ENCODE measurements at places on chromosomes 3 and 15.

DNA sequence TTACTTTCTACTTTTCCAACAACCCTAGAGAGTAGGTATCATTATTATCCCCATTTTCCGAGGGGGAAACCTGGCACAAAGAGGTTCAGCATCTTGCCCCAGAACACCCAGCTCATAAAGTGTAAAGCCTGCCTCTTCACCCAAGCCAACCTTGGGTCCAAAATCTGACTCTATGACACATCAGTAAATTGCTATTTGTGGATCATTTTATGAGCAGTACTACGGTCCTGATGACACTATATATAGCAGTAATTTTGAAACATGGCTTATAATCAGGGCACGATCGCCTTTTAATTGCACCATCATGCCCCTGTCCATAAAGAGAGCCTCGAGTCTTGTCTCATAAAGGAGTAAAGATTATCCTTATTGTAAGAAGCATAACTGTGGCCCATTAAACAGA, 9.7 kb downstream of the MAGI1 start:
- no peak for DNase-seq

GRCh38 chr3:106823701-106824100, 553.5 kb upstream of the CCDC54 start:
- DNase-seq, result no peak

DNA sequence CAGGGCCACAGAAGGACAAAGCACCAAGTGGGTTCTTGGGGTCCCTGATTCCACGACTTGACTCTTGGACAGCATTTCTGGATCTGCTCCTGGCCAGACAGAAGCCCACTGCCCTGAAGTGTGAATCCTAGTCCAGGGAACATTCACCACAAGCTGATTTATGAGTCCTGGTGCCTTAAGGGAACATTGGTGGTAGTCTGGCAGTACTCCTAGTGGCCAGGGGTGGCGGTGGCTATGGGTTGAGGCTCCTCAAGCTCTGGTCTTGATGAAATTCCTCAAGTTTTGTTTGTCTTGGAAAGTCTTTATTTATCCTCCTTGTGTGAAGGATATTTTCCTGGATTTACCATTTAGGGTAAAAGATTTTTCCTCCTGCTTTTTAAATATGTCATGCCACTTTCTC, 307.5 kb downstream of the PYDC2 start:
- DNase-seq, result no peak

DNA sequence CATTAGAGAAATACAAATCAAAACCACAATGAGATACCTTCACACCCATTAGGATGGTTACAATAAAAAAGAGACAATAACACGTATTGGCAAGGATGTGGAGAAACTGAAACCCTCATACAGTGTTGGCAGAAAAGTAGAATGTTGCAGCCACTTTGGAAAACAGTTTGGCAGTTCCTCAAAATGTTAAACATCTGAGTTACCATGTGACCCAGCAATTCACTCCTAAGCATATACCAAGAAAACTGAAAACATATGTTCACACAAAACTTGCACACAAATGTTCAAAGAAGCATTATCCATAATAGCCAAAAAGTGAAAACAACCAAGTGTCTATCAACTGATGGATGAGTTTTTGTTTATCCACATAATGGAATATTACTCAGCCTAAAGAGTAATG, 166.9 kb upstream of the FAM3D start:
- no peak for DNase-seq

- no peak for DNase-seq
Measured at GRCh38 chr3:12892840-12893189, 51.5 kb upstream of the RPL32 start.

GRCh38 chr15:27237319-27237939, 266.4 kb downstream of the GABRG3 start:
- DNase-seq, result no peak

- DNase-seq, result peak; percentile 28
Measured at GRCh38 chr3:162777118-162777517, 1280.5 kb downstream of the OTOL1 start.

DNA sequence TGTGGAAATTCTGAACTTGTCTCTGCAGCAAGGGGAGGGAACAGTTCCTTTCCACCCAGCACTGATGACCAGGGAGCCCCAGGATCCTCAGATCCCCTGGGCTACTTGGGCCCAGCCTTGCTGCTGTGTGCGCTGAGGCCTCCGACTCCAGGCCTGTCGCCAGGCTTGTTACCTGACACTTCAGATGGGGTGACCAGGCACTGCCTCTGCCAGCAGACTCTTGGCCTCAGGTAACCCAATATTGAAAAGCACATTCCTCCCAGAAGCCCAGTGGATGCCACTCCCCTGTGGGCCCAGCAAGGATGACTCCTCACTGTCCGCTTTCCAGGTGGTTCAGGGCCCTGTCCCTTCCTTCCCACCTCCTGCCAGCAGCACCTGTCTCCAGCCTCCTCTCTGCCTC, 3.5 kb upstream of the PLA2G4E start:
- no peak for DNase-seq

DNA sequence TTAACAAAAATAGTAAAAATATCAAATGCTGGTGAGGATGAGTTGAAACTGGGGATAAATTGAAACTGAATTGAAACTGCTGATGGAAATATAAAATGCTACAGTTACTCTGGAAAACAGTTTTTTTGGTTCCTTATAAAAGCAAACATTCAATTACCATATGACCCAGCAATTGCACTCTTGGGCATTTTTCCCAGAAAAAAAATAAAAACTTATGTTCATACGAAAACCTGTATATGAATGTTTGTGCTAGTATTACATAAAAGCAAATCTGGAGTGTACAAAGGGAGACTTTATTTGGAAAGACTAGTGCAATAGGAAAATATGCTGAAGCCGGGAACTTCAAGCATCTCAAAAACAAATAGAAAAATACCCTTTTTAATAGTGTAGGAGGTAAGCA, 857.9 kb upstream of the CADM2 start:
- DNase-seq, result no peak

GRCh38 chr3:57862894-57863293, 106.8 kb downstream of the SLMAP start:
- no peak for DNase-seq

GRCh38 chr15:31353931-31354330, 27.3 kb downstream of the KLF13 start:
- no peak for DNase-seq

DNA sequence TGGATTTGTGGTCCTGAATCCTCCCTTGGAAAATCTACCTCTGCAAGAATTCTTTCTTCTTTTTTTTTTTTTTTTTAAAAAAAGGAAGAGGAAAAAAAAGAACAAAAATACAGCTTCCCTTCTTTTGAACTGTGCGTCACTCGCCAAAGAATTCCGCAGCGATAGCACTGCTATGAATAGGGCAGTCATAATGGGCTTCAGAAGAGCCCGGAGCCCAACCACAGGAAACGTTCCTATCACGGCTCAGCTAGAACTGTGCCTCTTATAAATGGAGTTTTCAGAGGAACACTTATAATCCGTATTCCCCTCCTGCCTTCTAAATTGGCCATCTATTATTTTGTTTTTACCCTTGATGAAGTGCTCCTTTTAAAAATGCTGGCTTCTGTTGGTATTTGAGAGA, 227.7 kb downstream of the ADAMTS17 start:
- no peak for DNase-seq

- no peak for DNase-seq
Measured at GRCh38 chr15:71629781-71630474, 180.4 kb upstream of the NR2E3 start.

GRCh38 chr3:30112411-30112810, 494.0 kb upstream of the TGFBR2 start:
- no peak for DNase-seq

DNA sequence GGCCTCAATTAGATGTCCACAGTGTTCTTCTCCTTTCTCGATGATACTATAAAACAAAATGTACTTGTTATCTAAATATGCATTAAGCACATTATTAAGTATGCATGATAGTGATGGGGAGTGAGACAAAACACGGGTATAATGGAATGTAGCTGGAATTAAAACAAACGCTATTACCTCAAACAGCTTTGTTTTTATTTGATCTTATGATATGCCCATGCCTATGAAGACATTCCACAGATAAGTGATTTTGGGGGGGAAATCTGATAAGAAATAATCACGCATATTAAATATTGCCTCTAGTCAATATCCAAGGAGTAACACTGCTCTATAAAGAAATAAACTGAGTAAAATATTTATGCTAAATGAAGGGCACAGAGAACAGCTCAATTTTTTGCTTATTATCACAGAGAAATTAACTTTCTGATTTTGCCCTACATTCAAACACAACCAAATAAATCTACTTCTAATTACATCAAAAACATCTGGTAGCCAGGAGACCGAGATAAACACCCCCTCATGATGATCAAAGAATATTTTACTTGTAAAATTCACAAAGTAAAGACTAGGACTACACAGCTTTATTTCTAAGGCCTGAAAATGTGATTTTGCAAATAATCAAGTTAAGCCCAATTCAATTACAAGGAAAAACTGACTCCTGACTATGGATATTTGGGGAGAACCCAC, 1.9 kb downstream of the COX17 start:
- DNase-seq, result no peak

DNA sequence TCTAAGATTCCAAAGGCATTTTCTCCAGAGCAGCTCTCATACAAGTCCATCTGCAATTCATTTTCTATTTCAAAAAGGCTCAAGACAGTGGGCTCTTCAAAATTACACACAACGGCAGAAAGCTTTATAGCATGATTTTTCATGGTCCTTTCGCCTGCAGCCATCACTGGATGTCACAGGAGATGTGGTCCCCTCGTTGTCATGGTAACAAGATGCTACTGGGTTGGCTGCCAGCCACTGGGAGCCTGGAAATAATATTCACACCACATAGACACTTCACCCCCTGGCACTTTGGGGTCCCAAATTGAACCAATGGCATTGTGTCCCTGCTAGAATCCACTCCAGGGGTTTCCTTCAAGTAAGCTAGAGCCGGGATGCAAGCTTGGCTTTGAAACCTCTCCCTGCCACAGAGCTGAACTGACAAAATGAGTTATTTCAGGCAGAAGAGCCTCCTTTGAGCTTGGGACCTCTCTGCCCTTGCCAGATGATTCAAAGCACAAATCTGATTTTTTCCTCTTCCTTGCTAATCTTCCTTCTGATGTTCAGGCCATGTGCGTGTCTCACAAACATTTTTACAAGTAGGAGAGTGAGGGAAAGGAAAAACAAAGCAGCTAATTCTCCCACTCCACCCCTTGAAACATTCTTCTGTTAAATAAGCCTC, 512.6 kb upstream of the ADAMTS9 start:
- DNase-seq, result no peak

DNA sequence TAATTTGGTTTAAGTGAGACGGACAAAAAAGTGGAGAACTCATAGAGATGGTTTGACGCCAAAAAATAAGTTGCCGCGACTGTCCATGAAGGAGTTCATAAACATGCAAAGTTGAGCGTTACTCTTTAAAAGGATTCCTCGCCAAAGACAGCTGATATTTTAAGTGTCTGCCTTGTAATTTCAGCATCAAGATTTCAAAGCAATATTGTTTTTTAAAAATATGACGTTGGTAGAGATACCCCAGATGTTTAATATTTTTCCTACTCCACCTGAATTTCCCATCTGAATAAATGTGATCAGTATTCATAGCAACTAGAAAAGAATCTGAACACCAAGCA, 155.0 kb downstream of the TUSC7 start:
- no peak for DNase-seq

DNA sequence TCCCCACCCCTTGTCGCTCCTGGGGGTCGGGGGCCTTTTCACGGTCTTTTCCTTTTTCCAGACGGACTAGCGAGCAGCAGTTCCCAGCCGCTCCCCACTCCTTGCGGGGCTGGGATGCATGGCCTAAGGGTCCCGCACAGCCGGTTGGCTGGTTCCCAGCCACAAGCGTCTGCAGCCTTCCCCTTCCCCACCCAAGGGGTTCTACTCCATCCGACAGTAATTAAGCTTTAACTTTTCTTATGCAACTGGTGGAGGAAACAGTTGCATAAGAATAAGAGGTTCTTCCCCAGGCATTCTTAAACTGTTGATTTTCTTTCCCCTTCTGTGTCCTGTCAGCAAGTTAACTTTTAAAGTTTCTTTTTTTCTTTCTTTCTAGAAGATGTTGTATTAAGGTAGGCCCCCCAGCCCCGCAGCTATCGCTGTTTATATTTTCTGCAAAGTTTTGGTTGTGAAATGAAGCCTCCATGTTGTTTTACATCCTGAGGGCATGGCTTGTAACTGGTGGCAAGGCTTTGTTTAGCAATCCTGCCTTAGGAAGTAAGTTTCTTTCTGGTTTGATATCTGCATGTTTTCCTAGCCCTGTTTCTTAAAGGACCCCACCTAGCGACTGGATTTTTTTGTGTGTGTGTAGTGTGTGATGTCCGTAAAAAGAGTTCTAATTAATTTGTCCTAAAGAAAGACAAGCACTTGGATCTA, 207.5 kb downstream of the ZNF385D start:
- no peak for DNase-seq

- no peak for DNase-seq
Measured at GRCh38 chr3:73074781-73075180, 13.3 kb downstream of the EBLN2 start.

DNA sequence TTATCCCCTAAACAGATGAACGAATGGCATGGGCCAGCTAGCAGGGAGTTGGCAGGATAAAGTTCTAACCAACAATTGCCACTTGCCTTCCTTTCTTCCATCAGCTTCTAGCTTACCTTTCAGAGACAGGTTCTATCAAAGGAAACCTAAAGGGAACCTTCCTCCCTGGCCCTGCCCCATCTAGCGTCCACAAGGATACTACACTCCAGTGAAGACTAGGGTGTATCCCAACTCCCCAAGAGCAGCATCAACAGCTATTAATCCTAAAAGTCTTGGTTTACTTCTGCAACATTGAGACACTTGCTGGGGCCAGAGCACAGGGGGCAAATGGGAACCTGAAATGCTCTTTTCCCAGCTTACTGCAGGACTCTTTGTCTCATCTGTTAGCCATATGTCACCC, 37.0 kb upstream of the TMC3 start:
- DNase-seq, result no peak

GRCh38 chr3:100804631-100805030, 95.3 kb downstream of the TFG start:
- DNase-seq, result no peak

DNA sequence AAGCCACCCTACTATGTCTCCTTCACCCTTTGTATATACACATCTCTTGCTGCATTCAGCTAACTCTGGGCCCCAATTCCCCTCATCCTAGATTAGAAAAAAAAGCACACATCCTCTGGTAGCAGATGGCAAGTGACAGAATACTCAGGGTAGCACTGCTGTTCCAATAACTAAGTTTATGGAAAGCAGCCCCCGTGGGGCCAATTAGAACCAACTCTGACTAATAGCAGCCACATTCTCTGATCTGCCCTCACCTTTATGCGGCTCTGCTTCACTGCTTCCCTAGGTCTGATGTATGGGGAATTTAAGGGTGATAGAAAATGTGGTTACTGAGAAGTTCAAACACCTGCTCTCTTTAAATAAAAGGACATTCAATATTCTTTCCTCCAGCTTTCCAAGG, 74.9 kb upstream of the SETMAR start:
- no peak for DNase-seq

GRCh38 chr3:101010296-101010695, 17.1 kb upstream of the ABI3BP start:
- no peak for DNase-seq

GRCh38 chr15:38127306-38127771, 125.3 kb upstream of the SPRED1 start:
- no peak for DNase-seq
